T-helper 9 cell (primary cell): ENCODE measurements at places on chromosomes 1 and 21.

GRCh38 chr1:61670445-61670844 lies 54.5 kb downstream of the TM2D1 start:
- DNase-seq, result no peak

DNA sequence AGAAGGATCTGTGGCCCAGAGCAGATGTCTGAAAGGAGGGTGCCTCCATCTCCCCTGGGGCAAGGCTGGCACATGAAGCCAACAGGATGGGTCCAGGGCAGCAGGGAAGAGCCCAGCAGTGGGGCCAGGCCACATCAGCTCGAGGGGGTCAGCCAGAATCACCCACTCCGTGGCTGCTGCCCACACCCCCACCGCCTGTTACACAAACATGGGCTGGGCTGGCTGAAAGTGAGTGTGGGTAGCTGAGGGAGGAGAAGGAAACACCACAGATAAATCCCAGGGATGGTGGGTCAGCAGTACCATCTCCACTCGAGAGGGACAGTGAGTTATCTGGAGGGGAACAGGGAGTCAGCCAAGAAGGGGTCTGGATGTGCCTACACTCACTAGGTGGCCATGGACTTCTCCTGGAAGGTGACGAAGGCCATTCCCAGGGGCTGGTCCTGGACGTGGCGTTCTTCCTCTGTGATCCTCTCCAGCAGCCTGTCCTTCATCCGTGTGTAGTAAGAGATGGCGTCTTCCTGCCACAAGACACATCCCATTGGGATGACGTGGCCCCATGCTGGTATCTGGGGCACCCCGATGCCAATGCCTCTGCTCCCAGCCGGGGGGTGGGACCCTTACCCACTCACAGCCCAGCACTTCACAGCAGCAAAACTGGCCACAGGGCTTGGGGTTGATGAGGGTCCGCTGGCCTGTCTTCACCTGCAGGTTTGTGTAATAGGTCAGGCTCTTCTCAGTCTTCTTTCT lies 20.2 kb downstream of the TMEM63A start:
- DNase-seq, result no peak

GRCh38 chr1:241823925-241824324 lies 24.1 kb upstream of the EXO1 start:
- no peak for DNase-seq

GRCh38 chr1:29679316-29679715 lies 443.0 kb downstream of the PTPRU start:
- no peak for DNase-seq

GRCh38 chr1:215306426-215306825 lies 223.9 kb downstream of the KCNK2 start:
- DNase-seq, result no peak

DNA sequence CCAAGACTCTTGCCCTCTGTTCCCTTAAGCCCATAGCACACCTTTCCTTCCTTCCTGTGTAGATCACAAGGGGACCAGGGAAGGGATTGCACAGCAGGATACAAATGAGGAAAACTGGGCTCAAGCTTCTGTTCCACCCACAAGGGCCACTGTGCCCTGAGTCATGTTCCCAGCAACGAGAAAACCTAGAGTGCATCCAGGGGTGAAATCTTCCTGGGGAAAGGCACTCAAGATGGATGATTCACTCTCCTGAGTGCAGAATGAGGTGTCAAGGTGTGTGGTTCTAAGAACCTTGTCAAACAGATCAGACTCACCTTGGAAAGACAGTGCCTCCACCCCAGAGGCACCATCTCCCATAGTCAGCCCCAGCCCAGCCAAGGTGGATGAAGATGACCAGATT lies 40.7 kb upstream of the EYA3 start:
- no peak for DNase-seq

DNA sequence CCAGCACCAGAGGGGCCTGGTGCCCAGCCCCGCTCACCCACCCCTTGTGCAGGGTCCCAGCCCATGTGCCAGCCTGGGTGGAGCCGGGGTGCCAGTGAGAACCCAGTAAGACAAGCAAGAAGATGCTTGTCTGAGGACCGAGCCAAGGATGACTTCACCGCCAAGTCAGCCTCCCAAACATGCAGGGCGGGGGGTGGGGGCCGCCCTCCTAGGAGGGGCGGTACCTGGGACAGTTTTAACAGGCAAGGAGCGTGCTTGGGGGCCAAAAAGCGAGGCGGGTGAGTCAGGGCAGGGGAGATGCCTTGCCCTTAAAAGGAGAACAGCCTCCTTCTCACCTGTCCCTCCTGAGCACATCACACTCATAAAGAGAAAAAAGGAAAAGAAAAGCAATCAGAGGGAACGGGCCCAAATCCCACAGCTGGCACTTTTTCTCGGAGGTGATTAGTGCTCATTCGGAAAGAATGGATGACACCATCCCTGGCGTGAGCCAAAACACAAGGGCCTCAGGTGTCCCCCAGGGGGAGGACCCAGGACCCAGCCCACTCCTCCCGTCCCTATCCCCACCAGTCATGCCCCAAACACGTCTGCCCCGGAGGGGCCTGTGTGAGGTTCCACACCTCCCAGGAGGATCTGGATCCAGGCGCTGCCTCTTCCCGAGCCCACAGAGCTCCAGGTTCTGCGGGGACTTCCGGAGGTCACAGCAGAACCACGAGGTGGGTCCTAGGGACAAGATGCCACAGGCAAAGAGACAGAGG lies 77.6 kb upstream of the IFFO2 start:
- DNase-seq, result no peak

GRCh38 chr1:195941314-195941713 lies 666.9 kb downstream of the KCNT2 start:
- no peak for DNase-seq

DNA sequence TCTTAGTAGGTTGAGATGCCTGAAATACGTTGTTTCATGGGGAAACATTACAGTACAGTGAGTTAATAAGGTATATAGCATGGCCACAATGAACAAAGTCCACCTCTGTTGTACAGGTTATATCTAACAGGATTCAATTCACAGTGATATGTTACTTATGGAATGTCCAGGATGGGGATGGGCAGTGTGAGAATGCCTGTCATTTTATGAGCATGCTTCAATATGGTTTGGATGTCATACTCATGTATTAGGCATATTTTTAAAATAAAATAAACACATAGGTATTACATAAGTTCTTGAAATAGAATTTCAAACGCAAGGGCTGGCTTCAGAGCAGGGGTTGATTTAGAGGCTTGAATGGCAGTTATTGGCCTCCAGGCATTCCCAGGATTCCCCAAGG lies 6.1 kb upstream of the PHLDA3 start:
- no peak for DNase-seq
